ENCODE measurements at places on chromosomes 2 and 18. TPM values are rescaled to one million over a fixed set of nuclear protein-coding genes. Genes with fewer than 3 reads are reported as not detected.

The ERFE gene
- not detected for polyA plus RNA-seq

The LYPD6 gene
- 0.93 TPM for polyA plus RNA-seq

The NOSTRIN gene
- 7.5 TPM for polyA plus RNA-seq

The GALNT14 gene
- polyA plus RNA-seq, result not detected

The ABCG5 gene
- 0.48 TPM for polyA plus RNA-seq

The IL37 gene
- not detected for polyA plus RNA-seq

The IL36A gene
- polyA plus RNA-seq, result not detected

The LONRF2 gene
- 7.2 TPM for polyA plus RNA-seq

The FSHR gene
- polyA plus RNA-seq, result not detected

The EPAS1 gene
- polyA plus RNA-seq, result 1.0 TPM

Data from Purkinje cell (primary cell).